ENCODE measurements at places on chromosomes 11 and 22.

DNA sequence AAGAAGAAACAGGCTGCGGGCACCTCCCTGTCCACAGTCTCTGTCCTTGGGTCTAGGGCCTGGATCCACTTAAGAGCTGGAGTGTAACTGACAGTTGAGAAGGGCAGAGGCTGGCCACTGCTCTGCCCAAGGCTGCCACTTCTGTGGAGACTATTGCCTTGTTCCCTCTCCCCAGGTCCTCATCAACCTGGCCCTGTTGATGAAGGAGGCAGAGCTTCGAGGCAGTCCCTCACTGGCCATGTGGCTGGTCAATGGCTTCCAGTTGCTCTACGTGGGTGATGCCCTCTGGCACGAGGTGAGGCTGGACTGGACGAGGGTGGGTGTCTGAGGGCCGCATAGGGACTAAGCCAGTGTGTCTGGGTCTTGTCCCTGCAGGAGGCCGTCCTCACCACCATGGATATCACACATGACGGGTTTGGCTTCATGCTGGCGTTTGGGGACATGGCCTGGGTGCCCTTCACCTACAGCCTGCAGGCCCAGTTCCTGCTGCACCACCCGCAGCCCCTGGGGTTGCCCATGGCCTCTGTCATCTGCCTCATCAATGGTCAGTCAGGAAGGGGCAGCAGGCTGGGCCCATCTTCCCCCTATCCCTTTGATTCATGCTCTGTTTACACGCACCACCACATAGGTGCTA is 2.8 kb downstream of the ZNHIT2 start:
- H3K4me3 ChIP-seq, result no peak overlapping the region
- H3K27ac ChIP-seq, result no peak overlapping the region
- H3K27me3 ChIP-seq, result no peaks in the 10 kb centered on the region
- no peak for DNase-seq

GRCh38 chr11:32396991-32397390 is 38.3 kb downstream of the WT1 start:
- DNase-seq, result no peak
- H3K27me3 ChIP-seq, result peaks cover 16% of the 10 kb centered on the region
- H3K27ac ChIP-seq, result no peak overlapping the region
- H3K4me3 ChIP-seq, result no peak overlapping the region
- H3K4me1 ChIP-seq, result no peaks in the 10 kb centered on the region

- no peaks in the 10 kb centered on the region for H3K27me3 ChIP-seq
- no peak overlapping the region for H3K4me3 ChIP-seq
- H3K4me1 ChIP-seq, result peaks cover 10% of the 10 kb centered on the region
- DNase-seq, result no peak
- peak overlapping the region; percentile 88 for H3K27ac ChIP-seq
Observed at GRCh38 chr11:87035976-87036583, 1.7 kb upstream of the TMEM135 start.

GRCh38 chr11:12518606-12519385 is 141.4 kb downstream of the PARVA start:
- H3K27ac ChIP-seq, result no peak overlapping the region
- H3K27me3 ChIP-seq, result no peaks in the 10 kb centered on the region
- no peak overlapping the region for H3K4me3 ChIP-seq

DNA sequence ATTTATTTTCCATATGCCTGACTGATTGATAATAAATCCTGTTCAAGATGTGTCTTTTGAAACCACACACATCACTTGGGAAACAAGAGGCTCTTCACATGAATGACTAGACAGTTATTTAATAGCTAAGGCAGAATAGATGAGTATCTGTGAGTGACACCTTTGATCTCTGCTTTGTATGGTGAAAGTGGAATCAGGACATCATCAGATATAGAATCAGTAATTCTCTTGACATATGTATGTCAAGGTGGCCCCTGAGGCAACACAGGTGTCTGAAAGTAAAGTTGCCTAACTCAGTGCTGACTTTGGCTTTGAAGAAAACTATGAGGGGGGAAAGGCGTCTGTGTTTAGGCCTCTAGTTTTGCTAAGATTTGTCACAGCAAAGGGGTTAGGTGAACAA is 11.5 kb upstream of the CASP4 start:
- H3K4me1 ChIP-seq, result no peaks in the 10 kb centered on the region
- DNase-seq, result no peak
- H3K27me3 ChIP-seq, result no peaks in the 10 kb centered on the region
- no peak overlapping the region for H3K4me3 ChIP-seq
- H3K36me3 ChIP-seq, result no peaks in the 10 kb centered on the region

DNA sequence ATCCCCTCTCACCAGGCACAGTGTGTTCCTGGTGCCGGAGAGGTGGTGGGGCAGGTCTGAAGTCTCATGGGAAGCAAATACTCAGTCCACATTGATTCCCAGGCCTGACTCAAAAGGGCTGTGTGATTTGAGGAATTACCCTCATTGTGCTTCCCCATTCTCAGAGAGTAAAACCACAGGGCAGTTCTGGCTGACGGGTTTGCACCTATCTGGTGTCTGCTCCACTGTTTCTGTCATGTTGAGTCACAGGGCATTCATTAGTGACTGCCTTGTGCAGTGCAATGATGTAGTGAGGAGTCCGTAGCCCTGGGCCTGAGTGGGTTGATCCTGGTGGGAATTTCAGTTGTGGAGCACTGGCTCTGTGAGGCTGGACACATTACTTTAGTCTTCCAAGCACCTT is 85.2 kb upstream of the ARHGAP20 start:
- no peaks in the 10 kb centered on the region for H3K4me1 ChIP-seq
- H3K27ac ChIP-seq, result no peak overlapping the region
- no peak overlapping the region for H3K4me3 ChIP-seq
- DNase-seq, result no peak
- no peaks in the 10 kb centered on the region for H3K36me3 ChIP-seq
- H3K27me3 ChIP-seq, result no peaks in the 10 kb centered on the region

- peak overlapping the region; percentile 90 for H3K27ac ChIP-seq
- H3K4me3 ChIP-seq, result no peak overlapping the region
- H3K27me3 ChIP-seq, result no peaks in the 10 kb centered on the region
Observed at GRCh38 chr11:10898003-10898762, 40.3 kb upstream of the ZBED5 start.

DNA sequence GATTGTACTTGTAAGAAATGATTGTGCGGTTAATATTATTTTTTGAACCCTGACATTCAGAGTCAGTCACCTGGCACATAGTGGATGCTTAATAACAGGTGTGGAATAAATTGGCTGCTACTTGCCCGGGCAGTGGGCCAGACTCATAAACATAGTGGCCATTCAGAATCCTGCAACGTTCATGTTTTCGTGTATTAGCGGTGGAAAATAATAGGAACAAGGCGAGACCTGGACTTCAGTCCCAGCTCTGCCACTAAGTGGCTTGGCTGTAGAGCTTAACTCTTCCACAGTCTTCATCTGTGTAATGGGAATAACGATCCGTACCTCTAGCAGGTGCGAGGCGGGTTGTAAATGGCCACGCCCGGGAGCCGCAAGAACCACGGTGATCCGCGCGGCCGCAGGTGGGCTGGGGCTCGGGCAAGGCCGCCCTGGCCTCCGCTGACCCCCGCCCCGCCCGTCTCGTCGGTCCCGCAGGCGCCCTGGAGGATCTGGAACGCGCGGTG is 761 bp upstream of the TMEM25 start:
- H3K27me3 ChIP-seq, result no peaks in the 10 kb centered on the region
- H3K4me3 ChIP-seq, result peak overlapping the region; percentile 97
- H3K36me3 ChIP-seq, result no peaks in the 10 kb centered on the region
- DNase-seq, result no peak
- peak overlapping the region; percentile 69 for H3K27ac ChIP-seq

GRCh38 chr11:67745181-67745726 is 70.8 kb upstream of the ALDH3B2 start:
- H3K4me3 ChIP-seq, result no peak overlapping the region
- H3K36me3 ChIP-seq, result no peaks in the 10 kb centered on the region
- DNase-seq, result no peak
- H3K27ac ChIP-seq, result peak overlapping the region; percentile 98
- no peaks in the 10 kb centered on the region for H3K27me3 ChIP-seq
- peaks cover 23% of the 10 kb centered on the region for H3K4me1 ChIP-seq

- H3K36me3 ChIP-seq, result no peaks in the 10 kb centered on the region
- H3K4me3 ChIP-seq, result no peak overlapping the region
- H3K27ac ChIP-seq, result no peak overlapping the region
- no peaks in the 10 kb centered on the region for H3K27me3 ChIP-seq
- H3K4me1 ChIP-seq, result no peaks in the 10 kb centered on the region
- DNase-seq, result no peak
Observed at GRCh38 chr11:128146926-128147605, 440.3 kb downstream of the ETS1 start.

DNA sequence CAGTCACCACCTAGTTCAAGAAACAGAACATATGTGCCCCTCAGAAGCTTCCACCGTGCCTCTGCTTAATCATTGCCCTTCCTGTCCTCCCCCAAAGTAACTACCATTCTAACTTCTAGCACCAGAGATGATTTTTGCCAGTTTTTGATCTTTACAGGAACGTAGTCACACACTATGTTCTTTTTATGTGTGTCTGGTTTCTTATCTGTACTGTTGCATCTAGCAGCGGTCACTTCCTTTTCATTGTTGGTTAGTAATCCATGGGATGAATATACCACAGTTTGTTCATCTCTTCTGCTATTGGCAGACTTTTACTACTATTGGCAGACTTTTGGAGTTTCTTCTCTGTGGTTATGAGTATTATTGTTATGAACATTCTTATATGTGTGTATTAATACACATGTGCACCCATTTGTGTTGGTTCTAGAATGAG is 34.6 kb downstream of the SPECC1L start:
- DNase-seq, result no peak
- no peak overlapping the region for H3K27ac ChIP-seq
- H3K4me3 ChIP-seq, result no peak overlapping the region
- H3K27me3 ChIP-seq, result no peaks in the 10 kb centered on the region
- H3K4me1 ChIP-seq, result peaks cover 12% of the 10 kb centered on the region

Data from cardiac muscle cell (in vitro differentiated cells and primary cell).